NCI-H187 (cell line): ENCODE measurements at places on chromosomes 5 and 9.

DNA sequence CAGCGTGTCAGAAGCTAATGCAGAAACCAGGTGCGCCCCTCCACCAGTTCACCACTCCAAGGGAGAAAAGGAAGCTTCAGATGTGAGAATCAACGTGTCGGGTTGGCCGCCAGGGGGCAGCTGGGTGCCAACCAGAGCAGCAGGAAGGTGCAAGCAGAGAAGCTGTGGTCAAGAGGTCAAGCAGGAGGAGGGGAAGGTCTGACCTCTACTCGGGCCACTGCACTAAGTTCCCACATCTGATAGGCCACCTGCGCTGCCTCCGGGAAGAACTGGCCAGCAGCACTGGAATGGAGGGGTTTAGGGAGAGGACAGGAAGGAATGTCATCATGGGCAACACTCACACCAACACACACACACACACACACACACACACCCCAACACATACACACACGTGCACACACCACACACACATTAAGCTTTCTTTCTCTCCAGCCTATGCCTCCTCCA is 31.4 kb downstream of the ANXA6 start:
- no peak for DNase-seq

DNA sequence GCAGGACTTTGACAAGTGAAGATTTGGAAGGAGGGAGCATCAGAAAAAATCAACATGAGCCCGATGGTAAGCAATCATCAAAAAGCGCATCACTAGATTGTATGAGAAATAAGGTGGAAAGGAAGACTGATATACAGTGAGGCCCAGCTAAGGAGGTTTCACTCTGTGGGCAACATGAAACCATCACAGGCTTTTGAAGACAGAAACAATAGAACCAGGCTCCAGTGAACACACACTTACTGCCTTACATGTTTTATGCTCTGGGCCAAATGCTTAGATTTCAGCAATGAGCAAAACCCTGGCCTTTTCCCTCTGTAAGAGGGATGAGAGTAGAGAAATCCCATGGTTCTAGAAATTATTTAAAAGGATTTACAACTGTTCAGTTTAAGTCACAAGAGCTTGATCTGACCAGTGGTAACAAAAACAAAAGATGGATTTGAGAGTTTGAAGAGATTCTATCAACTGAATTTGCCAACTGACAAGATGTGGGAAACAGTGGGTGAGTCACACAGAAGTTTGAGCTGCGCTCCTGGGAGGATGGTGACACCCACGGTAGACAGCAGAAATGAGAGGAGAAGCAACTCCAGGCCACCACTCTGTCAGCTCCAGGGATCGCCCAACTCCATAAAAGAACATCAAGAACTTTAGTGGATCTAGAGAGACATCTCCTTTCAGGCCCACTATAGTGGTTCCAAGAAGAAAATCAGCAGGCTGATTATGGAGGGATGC is 261.8 kb downstream of the MCTP1 start:
- no peak for DNase-seq

- DNase-seq, result no peak
Observed at GRCh38 chr5:7367780-7368179, 28.2 kb upstream of the ADCY2 start.

DNA sequence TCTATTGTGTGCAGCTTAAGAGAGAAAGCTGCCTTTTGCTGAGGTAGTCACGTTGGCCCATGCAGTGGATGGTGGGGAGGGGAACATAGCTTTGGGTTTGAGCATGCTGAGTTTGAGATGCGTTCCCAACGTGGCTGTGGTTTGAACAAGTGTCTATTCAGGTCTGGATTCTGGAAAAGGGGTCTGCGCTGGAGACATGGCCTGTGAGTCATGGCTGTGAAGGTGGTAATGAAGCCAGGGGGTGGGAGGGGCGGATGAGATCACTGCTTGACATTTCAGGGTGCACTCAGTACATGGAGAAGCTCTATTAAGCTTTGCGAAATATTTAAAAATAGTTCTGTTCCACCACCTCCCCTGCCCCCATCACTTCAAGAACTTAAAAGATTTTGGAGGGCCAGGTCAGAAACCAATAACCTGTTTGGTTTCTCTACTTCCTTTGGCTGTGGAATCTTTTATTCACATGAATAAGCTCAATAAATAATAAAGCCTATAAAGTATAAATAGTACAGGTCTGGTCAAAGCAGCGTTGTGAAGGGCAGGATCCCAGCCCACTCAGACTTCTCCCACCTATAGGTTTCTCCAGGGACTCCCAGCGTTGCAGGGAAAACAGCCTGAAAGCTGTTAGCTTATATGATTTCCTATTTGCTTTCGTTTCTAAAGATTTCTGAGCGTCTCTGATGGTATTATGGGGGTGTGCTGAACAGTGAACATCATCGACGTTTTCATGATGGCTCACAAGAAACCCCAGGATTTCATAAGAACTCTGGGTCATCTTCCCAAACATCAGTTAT is 189.9 kb downstream of the NSG2 start:
- DNase-seq, result no peak

GRCh38 chr5:106019261-106019660 is 1651.5 kb downstream of the EFNA5 start:
- no peak for DNase-seq

GRCh38 chr5:134957920-134958608 is 9.6 kb upstream of the CATSPER3 start:
- no peak for DNase-seq

DNA sequence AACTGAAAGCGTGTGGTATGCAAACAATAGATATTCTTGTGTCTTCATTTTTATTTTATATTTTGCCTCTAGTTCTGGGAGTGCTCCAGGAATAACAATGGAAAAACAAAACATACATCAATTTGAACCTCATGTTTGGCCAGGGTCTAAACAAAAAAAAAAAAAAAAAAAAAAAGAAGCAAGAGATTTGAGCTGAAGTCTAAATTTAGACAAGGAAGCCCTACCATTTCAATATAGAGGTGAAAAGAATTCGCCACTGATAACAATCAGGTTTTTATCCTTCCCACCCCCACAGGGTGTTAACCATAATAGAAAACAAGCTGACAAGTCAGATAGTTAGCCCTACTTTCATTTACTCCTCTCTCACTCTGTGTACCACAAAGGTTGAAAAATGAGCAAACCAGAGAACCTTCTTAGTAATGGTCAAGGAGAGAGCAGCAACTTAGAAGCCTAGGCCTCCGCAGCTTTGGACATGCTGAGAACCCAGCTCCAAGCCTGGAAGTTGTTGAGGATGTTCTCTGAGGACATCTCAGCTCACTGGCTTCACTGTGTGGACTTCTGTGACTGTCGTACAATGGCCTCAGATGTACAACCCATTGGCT is 118.2 kb upstream of the HMHB1 start:
- DNase-seq, result no peak

DNA sequence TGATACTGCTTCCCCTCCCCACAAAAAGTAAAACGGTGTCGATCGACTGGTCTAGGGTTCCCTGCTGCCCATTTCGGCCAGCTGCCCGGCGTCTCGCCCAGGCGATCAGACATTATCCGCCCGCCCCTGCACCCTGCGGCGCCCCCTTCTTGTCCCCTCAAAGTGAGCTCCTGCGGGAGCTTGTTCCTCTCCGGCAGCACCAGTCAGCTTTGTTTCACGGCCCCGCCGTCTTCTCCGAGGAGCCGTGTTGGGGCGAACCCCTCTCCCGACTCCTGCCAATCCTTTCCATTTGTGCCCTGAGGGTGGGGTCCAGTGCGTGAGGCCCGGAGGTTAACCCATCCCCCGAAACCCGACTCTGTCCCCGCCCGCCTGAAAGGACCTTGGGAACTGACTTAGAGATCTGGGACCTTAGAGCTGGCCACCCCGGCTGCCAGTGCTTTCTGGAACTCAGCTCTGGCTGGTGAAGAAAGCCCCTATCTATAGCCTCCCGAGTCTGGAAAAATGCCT is 518 bp downstream of the UBE2B start:
- DNase-seq, result no peak

GRCh38 chr9:7169717-7170389 is 412.1 kb downstream of the KDM4C start:
- DNase-seq, result no peak

- DNase-seq, result no peak
Observed at GRCh38 chr9:84270847-84271530, 69.6 kb downstream of the SLC28A3 start.

GRCh38 chr9:71671289-71671688 is 97.0 kb downstream of the CEMIP2 start:
- DNase-seq, result no peak

DNA sequence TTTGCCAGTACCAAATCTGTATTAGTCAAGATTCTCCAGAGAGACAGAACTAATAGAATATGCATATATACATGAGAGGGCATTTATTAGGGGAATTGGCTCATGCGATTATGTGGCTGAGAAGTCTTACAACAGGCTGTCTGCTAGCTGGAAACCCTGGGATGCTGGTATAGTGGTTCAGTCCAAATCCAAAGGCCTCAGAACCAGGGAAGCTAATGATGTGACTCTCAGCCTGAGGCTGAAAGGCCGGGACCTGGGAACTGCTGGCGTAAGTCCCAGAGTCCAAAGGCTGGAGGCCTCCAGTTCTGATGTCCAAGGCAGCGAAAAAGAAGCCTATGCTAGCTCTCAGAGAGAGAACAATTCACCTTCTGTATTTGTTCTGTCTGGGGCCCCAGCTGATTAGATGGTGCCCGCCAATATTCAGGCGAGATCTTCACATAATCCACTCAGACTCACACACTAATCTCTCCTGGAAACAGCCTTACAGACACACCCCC is 84.1 kb downstream of the KIAA1958 start:
- no peak for DNase-seq

- no peak for DNase-seq
Observed at GRCh38 chr9:89046832-89047231, 55.6 kb downstream of the S1PR3 start.

GRCh38 chr9:134869554-134870300 is 10.9 kb upstream of the FCN2 start:
- no peak for DNase-seq

DNA sequence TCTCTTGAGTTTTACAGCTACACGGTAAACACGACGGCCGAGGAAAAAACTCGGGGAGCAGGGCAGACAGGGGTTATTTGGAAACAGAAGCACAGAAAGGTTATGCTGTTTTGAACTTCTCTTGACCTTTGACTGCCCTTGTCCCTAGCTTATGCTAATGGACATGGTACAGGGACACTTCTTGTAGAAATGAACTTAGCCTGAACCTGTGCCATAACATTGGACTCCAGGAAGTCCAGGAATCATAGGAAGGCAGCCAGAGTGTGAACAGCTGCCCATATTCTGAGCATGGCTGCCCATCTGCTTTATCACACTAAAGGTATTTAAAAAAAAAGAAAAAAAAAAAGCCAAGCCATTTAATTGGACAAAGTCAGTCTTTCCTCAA is 46.1 kb downstream of the NR6A1 start:
- DNase-seq, result no peak
